ENCODE measurements at places on chromosomes 1 and 21.

DNA sequence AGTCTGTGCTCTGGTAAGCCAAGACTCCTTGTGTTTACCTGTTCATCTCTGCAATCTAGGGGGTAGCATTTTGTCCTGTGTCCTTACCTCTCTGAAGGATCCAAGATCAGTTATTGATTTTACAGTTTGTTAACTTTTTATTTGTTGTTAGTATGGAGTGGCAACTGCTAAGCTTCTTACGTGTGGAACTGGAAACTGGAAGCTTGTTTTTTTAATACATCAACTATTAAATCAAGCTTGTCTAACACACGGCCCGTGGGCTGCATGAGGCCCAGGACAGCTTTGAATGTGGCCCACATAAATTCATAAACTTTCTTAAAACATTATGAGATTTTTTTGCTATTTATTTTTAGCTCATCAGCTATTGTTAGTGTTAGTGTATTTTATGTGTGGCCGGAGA lies 29.2 kb upstream of the MPC2 start:
- DNase-seq, result no peak

GRCh38 chr1:86705665-86705985 lies 1.2 kb downstream of the SH3GLB1 start:
- DNase-seq, result no peak

- DNase-seq, result no peak
Measured at GRCh38 chr1:112253366-112253765, 142.6 kb upstream of the CTTNBP2NL start.

- no peak for DNase-seq
Measured at GRCh38 chr1:44907893-44908292, 64.8 kb upstream of the PTCH2 start.

DNA sequence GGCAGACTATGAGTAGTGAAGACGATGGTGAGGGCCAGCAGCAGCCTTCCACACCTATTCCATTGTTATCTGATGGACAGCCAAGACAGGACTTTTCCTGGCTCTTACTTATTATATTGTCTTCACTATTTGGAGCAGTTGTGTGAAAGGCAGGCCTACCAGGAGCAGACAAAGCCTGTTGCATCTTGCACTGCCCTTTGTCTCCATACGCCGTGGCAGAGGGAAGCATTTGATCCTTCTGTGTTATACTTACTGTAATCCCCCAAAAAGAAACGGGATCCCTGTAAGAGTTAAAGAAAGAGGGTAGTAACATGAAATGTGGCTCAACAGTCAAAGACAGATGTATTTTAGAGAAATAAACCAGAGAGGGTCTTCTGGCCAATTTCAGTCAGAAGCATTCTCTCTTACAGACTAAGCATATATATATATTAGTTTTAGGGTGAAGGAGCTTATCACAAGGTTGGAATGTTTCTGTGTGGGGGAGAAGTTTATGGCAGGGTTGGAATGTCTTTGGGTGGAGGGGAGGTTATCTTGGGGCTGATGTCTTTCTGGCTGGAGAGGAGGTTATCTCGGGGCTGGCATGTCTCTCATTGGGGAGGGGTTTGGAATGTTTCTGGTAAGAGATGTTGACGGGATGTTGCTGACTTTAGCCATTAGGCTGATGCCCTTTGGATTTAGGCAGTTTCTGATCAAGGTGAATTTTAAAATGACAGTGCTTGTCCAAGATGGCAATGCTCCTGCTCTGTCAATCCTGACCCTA lies 23.4 kb upstream of the HSD3B1 start:
- no peak for DNase-seq

All from WTC11 (cell line).